ENCODE measurements at places on chromosomes 6 and 20.

DNA sequence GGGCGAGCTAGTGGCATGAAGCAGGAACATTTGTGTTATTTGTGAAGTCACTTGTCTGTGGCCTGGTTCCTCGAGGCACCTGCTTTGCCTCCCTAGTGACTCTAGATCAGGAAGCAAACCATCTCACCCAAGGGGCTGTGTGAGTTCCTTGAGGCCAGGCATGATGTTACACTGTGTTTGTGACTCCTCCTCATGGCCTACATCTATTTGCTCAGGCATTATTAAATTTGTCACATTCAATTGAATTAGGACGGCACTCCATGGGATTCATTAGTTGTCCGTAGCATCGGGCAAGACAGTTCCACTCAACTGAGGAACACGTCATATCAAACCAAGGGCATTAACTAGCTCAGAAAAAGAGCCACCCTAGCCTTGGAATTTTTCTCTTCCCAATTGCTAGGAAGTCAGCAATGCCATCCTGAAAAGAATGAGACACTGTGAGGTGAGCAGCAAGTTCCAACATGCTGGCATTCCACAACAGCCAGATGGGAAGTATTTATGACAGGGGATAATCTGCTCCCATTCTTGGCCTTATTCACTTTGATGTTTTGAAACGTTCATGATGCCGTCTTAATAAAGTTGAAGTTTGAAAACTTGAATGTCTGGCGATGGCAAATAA is 17.2 kb downstream of the TMEM200A start:
- DNase-seq: no peak

GRCh38 chr20:44832724-44833123 is 22.4 kb upstream of the RIMS4 start:
- no peak for DNase-seq

GRCh38 chr6:30341728-30342127 is 3.2 kb upstream of the RPP21 start:
- no peak for DNase-seq

DNA sequence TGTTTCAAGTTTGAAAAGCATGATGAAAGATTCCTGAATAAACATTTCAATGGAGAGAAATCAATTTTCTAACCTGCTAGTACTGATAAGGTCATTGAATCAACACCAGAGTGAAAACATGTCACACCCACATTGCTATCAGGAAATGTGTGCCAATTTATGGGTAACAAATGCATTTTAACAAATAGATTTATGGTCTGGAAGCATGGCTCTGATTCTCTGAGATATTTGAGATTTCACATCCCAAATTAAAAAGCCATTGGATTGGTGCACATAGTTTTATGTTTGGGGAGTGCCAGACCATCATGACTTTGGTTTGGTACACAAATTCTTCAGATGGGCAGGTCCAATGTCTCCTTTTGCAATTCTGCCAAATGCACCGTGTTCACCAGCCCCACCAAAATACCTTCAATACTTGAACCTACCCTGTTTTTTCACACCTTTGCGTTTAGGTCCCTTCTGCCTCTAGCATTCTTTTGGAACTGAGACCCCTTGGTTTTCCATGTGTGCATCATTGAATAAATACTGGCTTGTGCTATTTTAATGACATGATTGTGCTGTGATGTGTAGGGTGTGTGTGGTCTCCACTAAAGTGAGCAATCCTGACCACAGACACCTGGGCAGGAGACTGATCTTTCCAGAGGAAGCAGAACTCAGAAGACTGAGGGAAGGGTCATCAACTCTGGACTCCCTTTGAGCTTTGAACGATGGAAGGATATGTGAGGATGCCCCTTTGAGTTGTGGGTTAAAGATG is 20.4 kb downstream of the IL20RA start:
- DNase-seq: no peak

GRCh38 chr6:15404685-15404980 is 158.8 kb downstream of the JARID2 start:
- DNase-seq: no peak

- no peak for DNase-seq
Measured at GRCh38 chr20:4817230-4817671, 95.5 kb downstream of the PRND start.

DNA sequence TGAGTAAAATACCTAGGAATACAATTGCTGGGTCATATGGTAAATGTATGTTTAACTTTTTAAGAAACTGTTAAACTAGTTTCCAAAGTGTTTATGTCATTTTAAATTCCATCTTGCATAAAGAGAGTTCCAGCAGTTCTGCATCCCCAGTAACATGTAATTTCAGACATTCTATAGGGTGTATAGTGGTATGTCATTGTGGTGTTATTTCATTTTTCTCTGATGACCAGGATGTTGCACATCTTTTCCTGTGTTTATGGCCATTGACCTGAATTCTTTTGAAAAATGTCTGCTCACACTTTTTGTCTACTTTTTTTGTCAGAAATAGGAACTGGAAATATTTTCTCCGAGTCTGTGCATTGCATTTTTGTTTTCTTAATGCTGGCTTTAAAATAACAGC is 128.9 kb downstream of the TMEM200A start:
- DNase-seq: peak; percentile 47

DNA sequence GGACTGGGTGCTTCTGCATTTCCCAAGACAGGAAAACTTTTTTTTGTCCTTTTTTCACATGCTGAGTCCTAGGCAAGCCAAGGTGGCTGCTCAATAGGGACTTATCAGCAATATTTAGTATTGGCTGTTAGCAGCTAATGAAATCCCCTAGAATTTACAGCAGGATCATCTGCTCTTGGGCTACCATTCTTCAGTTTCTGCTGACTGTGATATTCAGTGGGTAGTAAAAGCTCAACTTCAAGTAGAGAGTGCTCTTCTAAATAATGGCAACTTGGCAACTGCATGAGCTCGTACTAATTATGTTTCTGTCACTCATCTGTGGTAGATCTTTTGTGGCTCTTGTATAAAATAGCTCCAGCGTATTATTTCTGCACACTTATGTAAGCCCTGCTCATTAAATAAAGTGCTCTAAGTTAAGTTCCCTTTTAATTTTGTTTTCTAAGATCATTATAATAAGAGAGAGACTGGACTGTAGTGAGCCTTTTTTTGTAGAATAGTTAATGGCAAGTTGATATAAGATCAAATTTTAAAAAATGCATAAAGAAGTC is 110.3 kb downstream of the SLC35F1 start:
- DNase-seq: no peak

DNA sequence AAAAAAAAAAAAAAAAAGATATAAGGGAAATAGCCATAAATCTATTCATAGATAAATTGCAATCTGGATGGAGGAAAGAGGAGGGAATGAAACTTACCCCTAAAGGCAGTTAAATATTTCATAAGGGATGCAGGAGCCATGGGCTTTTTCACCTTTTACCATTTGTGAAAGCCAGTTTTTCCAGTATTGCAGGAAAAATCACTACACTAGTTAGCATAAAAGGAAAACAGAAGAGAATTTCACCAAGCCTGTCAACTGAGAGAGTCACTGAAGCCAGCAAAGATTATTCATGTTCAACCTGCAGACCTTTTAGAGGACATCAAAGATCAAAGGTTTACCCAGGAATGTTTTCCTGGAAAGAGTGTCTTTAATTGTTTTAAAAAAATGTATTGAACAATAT is 969.7 kb downstream of the KIF16B start:
- no peak for DNase-seq

GRCh38 chr6:50116390-50116789 is 66.7 kb upstream of the DEFB112 start:
- DNase-seq: no peak

GRCh38 chr6:46491201-46491627 is at the start of gene RCAN2:
RCAN2 (minus strand) TSS chr6:46491449.
- peak; percentile 44 for DNase-seq

DNA sequence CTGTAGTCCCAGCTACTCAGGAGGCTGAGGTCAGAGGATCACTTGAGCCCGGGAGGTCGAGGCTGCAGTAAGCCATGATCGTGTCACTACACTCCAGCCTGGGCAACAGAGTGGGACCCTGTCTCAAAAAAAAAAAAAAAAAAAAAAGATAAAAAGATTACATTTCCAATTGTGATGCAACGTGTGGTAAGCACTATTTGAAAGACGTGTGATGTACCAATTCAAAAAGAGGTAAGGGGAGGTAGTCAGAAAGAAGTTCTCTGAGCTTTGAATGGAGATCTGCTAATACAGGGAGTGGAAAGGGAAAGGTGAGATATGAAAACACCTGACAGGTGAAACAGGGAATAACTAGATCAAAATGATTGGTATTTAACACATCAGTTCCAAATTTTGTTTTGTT is 11.9 kb downstream of the GOPC start:
- DNase-seq: no peak

- DNase-seq: no peak
Measured at GRCh38 chr6:97842521-97842920, 559.5 kb upstream of the MMS22L start.

DNA sequence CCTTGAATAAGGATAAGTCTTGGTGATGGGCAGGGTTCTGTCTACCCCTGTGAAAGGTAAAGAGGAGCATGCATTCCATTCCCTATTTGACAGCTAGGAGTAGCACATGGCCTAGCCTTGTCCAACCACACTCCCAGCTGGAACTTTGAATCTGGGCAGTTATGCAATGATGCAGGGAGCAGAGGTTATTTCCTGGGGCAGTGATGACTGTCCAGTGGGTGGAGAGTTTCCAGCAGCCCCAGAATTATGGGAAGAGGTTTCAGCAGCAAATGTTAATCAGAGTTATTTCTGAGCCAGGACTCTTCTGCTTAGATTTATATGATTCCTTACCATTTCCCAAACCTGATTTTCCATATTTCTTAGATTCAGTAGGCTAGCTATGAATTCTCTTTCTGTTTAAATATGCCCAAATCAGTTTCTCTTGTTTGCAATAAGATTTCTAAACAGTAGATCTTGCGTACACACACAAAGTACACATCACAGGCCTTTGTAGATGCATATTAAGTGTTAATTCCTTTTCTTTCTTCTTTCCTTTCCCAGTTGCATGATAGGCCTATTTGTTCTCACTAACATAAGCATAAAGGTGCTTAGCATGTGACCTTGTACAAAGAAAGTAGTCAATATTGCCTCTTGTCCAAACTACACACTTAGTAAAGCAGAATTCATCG is 17.3 kb upstream of the TXLNB start:
- DNase-seq: peak; percentile 84

DNA sequence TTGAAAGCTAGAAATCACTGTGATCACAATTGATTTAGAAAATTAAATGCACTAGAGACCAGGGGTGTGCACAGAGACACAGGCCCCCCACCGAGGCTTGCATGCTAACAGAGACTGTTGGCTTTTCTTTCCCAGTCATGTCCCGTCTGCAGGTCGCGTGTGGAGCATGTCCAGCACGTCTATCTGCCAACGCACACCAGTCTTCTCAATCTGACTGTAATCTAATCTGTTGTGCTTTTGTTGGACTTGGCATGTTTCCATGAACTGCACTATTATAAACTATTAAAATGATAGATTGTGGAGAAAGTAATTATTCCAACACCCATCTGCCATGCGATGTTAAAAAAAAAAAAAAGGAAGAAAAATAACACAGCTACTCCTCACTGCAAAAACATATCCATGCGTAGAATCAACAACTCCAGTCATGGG is 17.7 kb downstream of the MYLIP start:
- DNase-seq: no peak

DNA sequence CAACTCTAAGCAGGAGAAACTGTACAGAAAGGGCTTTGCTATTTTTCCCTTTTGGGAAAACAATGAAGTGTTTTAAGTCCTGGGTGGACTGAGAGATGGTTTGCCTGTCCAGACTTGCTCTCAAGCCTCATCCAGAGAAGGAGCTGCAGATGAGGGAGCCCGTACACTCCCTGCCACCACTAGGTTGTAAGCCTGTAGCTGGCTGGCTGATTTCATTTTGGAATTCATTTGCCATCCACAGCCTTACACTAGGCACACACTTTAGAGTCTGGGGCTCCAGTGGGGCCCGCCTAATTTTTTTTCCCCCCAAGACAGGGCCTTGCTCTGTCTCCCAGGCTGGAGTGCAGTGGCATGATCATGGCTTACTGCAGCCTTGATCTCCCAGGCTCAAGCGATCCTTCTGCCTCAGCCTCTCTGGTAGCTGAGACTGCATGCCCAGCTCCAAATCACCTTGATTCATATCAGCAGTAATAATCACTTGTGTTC is 28.4 kb downstream of the POFUT1 start:
- DNase-seq: no peak

- DNase-seq: no peak
Measured at GRCh38 chr6:69973138-69973537, 106.8 kb downstream of the COL19A1 start.

- peak; percentile 48 for DNase-seq
Measured at GRCh38 chr20:4244700-4245485, 229.5 kb upstream of the RNF24 start.

DNA sequence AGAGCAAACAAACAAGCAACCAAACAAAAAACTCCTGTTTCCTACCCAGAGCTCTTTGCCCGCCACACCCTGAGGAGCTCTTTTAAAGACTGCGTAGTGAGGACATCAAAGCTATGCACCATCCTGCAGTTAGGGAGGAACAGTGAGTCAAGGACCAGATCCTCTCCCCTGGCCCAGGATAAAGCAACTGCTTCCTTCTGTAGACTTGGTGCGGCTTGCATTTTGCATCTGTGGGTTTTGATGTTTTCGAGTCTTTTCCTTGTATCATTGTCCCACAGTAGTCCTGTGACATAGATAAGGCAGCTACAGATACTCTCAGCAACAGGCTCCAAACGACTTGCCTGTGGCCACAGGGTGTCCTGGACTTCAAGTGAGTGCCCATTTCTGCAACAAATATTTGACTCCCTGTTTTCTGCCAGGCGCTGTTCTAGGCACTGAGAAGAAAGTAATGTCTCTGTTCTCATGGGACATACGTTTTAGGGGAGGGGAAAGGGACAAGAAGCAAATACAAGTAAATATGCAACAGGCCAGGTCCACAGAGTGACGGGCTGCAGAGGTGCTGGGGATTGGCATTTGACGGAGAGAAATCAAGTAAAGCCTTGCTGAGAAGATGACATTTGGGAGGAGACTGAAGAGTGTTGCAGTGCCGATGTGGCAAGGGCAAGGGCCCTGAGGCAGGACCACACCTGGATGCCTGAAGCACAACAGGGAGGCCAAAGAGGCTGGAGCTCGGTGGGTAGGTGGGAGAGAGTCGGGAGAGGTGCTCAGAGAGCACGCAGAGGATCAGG is 35.9 kb upstream of the MAP3K4 start:
- no peak for DNase-seq

DNA sequence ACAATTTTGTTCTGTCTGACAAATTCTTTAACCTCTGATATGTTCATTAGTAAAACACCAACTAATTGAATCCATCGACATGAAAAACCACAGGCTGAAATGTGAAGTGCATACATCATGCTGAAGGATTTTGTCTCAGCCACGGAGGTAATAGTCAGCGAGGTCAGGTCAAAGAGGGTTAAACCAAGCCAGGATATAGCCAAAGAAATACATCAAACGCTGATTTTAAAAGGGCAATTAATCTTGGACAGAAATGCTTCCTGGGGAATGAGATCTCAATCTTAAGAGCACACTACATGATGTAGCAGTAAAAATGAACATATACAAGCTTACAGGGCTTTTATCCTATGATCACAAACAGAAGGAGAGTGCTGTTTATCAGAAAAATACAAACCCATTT is 106.7 kb downstream of the PRDM1 start:
- DNase-seq: peak; percentile 83
